COR-L47 (cell line): ENCODE measurements at places on chromosomes 7 and 10.

- DNase-seq, result no peak
Measured at GRCh38 chr10:1291178-1292090, 235.2 kb downstream of the WDR37 start.

DNA sequence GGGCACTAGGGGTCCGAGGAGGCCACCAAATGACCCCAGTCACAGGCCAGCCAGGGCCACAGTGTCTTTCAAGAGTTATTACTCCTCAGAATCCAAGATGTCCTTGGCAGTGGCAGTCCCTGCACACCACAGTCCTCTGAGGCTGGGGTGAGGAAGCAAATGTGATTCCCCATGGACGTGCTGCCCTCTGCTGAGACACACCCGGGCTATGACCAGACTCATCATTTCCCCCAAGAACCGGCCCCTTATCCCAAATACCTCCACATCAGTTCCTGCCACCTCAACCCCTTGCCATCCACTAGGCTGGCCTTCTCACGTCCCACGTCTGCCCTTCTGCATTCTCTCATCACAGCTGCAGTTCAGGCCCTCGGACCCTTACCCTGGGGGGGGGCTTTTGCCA, 5.0 kb downstream of the PRKAG2 start:
- DNase-seq, result no peak

GRCh38 chr7:157017149-157017548, 6.7 kb upstream of the MNX1 start:
- DNase-seq, result no peak

GRCh38 chr10:116026315-116026714, 246.7 kb downstream of the GFRA1 start:
- no peak for DNase-seq

DNA sequence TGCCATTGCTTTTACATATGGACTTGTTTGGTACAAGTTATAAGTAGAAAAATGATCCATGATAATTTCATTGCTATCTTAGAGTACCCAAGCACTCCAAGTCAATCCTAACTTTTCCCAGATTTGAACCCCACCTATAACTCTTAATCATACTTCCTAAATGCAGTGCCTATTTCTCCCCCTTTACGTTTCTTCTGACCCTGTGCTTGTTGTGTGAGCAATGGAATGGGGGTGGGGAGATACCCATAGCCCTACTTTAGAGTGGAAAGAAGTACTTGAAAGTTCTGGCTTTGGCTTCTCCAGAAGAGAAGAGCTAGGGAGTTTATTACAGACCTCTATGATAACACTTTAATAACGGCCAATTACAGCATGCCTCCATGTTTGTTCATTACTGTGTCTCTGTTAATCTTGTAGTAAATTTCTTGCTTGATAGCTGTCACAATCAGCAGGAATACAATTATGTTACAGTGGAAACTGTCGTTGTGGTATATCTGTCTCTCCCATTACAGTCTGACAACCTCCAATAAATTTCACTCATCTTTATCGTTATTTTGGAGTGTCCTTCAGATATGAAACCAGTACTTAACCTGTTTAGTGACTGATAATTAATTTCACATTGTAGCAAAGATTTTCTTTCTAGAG, 34.0 kb downstream of the CNPY1 start:
- no peak for DNase-seq
